CD4-positive, alpha-beta T cell treated with Interferon gamma for 1 hour (primary cell): ENCODE measurements at places on chromosomes 6 and 20.

- no peak for DNase-seq
Observed at GRCh38 chr6:133034509-133035206, 206.5 kb upstream of the EYA4 start.

GRCh38 chr6:140071601-140072062 is 697.2 kb upstream of the CITED2 start:
- no peak for DNase-seq

DNA sequence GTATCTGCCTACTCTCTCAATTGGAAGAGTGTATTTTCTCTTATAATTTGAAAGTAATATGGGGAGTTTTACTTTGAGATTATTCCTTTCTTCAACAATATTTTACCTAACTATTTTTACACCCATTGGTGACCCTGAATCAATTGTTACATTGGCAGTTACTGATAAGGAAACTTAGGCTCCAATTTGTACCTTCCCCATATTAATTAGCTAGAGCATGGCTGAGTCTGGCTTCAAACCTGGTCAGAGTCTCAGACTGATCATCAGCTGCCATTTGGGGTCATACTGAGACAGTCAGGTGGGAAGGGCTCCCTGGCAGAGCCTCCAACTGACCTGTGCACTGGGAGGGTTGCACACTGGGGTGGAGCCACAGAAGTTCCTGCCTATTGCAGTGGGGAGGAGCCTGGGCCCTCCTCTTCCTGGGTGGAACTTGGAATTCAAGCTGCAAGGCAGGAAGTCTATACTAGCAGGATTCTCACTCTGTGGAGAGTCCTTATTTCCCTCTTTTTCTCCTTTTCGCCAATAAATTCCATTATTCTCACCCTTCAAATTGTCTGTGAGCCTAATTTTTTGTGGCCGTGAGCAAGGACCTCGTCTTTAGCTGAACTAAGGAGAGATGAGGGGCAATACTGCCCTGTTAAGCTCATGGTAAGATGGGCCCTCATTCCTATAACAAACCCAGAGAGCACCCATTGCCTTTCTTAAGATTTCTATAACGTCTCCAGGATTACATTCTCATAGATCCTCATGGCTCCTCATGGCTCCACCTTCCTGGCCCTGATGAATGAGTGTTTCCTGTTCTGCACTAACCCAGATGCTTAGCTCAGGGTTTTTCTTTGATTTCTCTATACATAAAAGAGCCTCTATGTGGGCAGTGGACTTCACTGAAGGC is 285.1 kb downstream of the ADGB start:
- DNase-seq = no peak

GRCh38 chr20:62792940-62793756 is 3.1 kb upstream of the MRGBP start:
- DNase-seq = no peak

GRCh38 chr6:55968926-55969325 is 93.5 kb upstream of the BMP5 start:
- no peak for DNase-seq

DNA sequence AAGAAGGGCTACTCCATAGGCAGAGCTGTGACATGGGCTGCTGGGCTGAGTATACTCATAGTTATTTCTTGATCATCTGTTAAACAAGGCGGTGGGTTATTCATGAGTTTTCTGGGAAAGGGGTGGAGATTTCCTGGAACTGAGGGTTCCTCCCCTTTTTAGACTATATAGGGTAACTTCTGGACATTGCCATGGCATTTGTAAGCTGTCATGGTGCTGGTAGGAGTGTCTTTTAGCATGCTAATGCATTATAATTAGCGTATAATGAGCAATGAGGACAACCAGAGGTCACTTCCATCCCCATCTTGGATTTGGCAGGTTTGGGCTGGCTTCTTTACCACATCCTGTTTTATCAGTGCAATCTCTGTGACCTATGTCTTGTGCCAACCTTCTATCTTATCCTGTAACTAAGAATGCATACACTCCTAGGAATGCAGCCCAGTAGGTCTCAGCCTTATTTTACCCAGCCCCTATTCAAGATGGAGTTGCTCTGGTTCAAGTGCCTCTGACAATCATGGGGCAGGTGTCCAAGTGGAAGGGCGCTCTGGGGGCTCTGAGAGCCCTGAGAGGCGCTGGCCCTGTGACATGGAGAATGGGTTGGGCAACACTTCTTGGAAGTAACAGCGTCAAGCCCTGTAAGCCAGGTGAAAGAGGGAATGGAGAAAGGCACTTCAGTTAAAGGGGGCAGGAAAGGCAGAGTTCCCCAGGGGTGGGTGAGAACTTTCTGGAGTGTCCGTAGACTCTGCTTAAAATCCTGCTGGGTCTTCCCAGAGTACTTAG is 354.2 kb upstream of the SULF2 start:
- DNase-seq = no peak

DNA sequence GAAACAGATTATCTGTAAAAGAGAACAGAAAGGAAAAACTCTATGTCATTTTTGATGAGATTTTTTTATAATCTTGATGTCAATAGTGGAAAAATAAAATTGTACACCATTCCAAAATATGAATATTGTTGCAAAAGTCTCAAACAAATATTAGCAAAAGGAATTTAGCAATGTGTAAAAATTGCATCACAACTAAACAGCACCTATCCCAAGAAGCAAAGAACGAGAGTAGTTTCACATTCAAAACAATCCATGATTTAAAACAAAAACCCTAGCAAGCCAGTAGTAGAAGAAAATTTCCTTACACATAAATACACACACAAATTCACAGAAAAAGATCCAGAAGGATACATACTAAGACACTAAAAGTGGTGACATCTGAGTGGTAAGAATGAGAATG is 38.4 kb downstream of the LCA5 start:
- DNase-seq = no peak

GRCh38 chr6:70797625-70798024 is 129.9 kb downstream of the SMAP1 start:
- no peak for DNase-seq

GRCh38 chr20:22303523-22303922 is 280.8 kb downstream of the FOXA2 start:
- no peak for DNase-seq

DNA sequence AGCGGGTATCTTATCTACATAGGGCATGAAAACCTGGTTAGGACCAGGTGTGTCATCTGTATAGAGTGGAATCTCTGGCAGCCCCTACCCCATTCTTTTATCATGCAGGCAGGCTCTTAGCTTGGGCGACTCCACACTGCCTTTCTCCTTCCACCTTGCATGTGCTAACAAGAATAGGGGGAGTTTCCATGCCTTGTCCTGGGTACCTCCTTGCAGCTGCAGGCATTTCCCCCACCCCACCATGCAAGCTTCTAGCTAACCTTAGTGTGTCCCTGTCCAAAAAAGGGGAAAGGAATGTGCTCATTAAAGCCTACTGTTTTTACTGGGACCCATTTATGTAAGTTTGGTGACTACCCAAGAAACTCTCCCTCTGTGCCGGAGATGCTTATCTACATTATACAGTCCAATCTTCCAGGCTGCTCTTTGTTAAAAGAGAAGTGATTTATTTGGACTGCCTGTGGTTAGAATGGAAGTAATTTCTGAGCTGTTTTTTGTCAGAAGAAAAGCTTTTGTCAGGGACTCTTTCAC is 10.5 kb upstream of the CEP43 start:
- no peak for DNase-seq

DNA sequence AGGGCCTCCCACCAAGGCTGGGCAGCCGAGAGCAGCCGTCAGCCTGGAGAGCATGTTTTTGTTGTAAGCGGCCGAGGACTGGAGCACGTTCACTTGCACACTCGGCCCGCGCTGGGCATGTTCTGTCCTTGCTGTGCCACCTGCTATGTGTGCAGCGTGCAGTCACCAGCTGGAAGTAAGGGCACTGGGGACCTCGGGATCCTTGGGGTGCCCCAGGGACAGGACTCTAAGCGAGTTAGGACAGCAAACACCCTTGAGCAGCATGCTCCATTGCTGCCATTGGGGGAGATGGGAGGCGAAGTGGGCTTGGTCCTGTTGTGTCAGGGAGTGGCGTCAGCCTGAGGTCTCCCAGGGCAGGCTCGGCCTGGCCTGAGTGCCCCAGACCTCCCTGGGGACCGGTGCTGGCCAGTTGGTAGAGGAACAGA is 18.6 kb downstream of the DYNLT1 start:
- DNase-seq = no peak

- no peak for DNase-seq
Observed at GRCh38 chr6:129342243-129342642, 367.7 kb downstream of the ARHGAP18 start.

- DNase-seq = no peak
Observed at GRCh38 chr6:157755032-157755745, 67.9 kb upstream of the SNX9 start.

DNA sequence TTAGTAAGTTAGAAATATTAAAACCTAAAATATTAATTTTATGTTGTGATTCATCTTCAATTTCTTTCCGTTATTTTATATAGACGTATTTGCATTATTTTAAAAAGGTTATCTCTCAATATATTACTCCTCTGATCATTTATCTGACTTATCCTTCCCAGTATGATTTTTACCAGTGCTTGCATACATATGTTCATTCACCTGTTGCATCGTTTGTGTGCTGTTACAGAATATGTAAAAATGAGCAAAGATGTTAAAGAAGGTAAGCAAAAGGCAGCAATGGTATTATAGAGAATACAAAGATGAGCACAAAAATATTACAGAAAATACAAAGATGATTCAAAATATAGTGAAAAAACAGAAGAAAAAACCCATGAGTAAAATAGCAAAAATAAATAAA is 48.9 kb downstream of the SYCP2 start:
- no peak for DNase-seq

- DNase-seq = no peak
Observed at GRCh38 chr6:149033454-149033853, 284.1 kb upstream of the TAB2 start.
